ENCODE measurements at places on chromosomes 11 and 22. TPM values are rescaled to one million over a fixed set of nuclear protein-coding genes. Genes with fewer than 3 reads are reported as not detected.

Gene KBTBD3
- 8.8 TPM for total RNA-seq

- no peaks in the 10 kb centered on the region for H3K36me3 ChIP-seq
- no peak for DNase-seq
- H3K27me3 ChIP-seq, result no peaks in the 10 kb centered on the region
- H3K27ac ChIP-seq, result no peak overlapping the region
Measured at GRCh38 chr11:72313912-72314598, 70.1 kb upstream of the PHOX2A start.

- H3K4me3 ChIP-seq, result peak within 1 kb of the TSS; percentile 67
- no peaks in the 10 kb centered on the region for H3K27me3 ChIP-seq
- H3K4me1 ChIP-seq, result peaks cover 47% of the 10 kb centered on the region
- peak; percentile 92 for DNase-seq
- no peaks in the 10 kb centered on the region for H3K36me3 ChIP-seq
Measured at GRCh38 chr22:43923631-43924464, at the start of gene PNPLA3. Gene PNPLA3, plus strand, starts transcription at chr22:43923805. Its CDS starts 107 bp downstream, at chr22:43923912.

Gene TUB
- not detected for total RNA-seq

Gene CLCF1
- total RNA-seq, result 15.9 TPM

DNA sequence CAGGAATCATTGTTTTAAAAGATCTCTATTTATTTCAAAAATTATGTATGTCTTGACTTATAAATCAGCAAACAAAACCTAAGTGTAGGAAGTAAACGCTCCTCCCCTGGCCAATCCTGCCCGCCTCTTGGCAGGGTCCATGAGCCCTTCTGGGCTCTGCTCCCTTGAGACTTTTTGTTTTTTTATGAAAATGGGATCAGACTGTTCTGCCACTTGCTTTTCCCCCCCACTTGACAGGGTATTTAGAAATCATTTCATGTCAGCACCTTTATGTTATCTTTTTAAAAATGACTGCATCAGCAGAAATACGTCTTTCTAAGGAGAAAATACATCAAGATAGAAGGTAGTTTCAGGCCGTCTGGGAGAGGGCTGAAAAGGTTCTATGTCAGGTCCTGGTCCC is 35.6 kb downstream of the FBLN1 start:
- no peak overlapping the region for H3K4me3 ChIP-seq
- no peaks in the 10 kb centered on the region for H3K27me3 ChIP-seq
- no peak for DNase-seq

GRCh38 chr11:72343006-72343756 is 91.2 kb downstream of the CLPB start:
- H3K36me3 ChIP-seq, result 0 out of 2 replicates have a peak, but pooled peaks cover 7% of the 10 kb centered on the region
- no peaks in the 10 kb centered on the region for H3K4me1 ChIP-seq
- no peaks in the 10 kb centered on the region for H3K27me3 ChIP-seq
- no peak for DNase-seq
- no peak overlapping the region for H3K4me3 ChIP-seq

Gene DGAT2
- total RNA-seq, result 7.1 TPM

Gene HMOX1
- total RNA-seq, result 23.7 TPM

Gene OR5P2
- total RNA-seq, result 1.3 TPM

Gene MIOX
- 1.4 TPM for total RNA-seq

Gene PGA3
- not detected for total RNA-seq

Gene DUSP18
- 11.0 TPM for total RNA-seq

Gene MMP12
- not detected for total RNA-seq

Gene GRAMD1B
- total RNA-seq, result 3.2 TPM
